ENCODE measurements at places on chromosomes 1 and 21. TPM values are rescaled to one million over a fixed set of nuclear protein-coding genes. Genes with fewer than 3 reads are reported as not detected.

IKBKE gene
- total RNA-seq, result 16.1 TPM

PAQR6 gene
- total RNA-seq, result 3.4 TPM

CLCA4 gene
- total RNA-seq, result not detected

CYP4A22 gene
- not detected for total RNA-seq

TMEM52 gene
- 3.5 TPM for total RNA-seq

GRCh38 chr1:198686069-198686728 is 47.4 kb downstream of the PTPRC start:
- DNase-seq, result no peak

DNA sequence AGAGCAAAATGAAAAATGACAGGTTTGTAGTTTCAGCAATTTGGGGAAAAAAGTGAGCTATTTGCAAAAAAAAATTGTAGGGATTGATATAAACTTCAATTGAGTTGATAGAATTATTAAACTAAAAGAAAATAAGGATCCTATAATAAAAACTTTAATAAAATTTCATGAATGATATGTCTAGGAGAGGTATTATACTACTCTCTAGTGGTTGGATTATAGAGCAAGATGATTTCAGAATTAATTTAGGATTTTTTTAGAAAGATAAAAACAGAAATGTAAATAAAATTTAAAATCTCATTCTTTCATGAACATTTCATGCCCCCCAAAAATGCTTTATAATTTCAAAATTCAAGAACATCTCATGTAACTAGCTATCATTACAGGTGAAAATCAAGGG is 430.4 kb downstream of the DSCAM start:
- DNase-seq, result no peak

DNA sequence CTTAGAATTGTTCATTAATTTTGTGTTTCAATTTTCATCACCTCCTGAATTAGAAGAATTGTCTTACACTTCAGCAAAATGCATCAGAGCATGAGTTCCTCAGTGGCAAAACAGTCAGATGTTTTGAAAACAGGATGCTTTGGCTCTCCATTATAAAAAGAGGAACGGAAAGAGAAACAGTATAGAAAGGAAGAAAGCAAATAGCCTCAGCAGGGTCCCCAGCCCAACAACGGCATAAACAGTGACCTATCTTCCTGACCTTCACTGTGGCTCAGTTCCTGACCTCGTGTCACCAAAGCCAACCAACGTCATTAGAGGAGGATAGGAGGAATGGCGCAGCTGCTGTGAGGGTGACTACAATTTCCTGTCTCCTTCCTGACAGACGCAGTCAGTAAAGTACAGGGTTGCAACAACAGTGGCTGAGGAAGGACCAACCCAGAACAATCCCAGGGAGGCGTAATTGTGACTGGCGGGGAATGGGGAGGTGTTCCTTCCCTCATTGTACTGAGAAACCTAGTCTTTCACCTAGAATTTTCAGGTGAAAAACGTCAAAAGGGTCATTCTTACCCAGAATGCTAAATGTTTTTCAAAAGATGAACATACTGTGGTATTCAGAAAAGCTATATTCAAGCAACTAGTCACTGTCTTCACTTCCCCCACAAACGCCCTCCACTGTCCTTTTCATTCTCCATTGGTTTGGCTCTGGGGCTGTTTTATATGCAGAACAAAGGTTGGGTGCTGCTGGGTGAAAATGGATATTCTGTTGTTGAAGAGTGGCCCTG is 197.9 kb upstream of the SGIP1 start:
- DNase-seq, result peak; percentile 61

- no peak for DNase-seq
Measured at GRCh38 chr1:15758953-15759661, 512 bp downstream of the FBLIM1 start.

GRCh38 chr1:50783286-50783685 is 176.8 kb downstream of the FAF1 start:
- DNase-seq, result no peak

All from activated T-cell treated with anti-CD3 and anti-CD28 coated beads, Interleukin-2, amount 50 U/mL, for 4 hours (primary cell).